Activated CD4-positive, alpha-beta T cell treated with anti-CD3 and anti-CD28 coated beads for 48 hours (primary cell): ENCODE measurements at places on chromosomes 6 and 20.

DNA sequence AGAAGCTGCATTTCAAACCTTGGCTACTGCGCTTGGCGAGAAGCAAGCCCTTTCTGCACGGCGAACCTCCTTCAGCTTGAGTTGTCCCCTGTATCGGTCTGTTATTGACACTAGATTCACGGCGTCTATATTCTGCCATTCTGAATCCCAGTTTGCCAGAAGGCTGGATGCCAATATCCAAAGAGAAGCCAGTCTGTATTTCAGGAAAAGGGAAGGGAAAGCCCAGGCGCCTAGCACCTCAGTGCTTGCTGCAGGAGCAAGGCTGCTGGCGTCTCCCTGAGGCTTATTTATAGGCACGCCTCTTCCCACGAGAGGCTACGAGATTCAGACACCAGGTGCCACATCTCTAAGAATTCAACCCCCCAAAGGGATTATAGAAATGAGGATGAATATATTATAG lies 89.6 kb upstream of the CDH4 start:
- no peak for DNase-seq

- DNase-seq, result no peak
Measured at GRCh38 chr6:36920546-36920945, 34.0 kb upstream of the PI16 start.

GRCh38 chr6:157967020-157967419 lies 14.6 kb upstream of the SYNJ2 start:
- DNase-seq, result no peak

- no peak for DNase-seq
Measured at GRCh38 chr6:100230115-100230952, 234.4 kb downstream of the SIM1 start.

DNA sequence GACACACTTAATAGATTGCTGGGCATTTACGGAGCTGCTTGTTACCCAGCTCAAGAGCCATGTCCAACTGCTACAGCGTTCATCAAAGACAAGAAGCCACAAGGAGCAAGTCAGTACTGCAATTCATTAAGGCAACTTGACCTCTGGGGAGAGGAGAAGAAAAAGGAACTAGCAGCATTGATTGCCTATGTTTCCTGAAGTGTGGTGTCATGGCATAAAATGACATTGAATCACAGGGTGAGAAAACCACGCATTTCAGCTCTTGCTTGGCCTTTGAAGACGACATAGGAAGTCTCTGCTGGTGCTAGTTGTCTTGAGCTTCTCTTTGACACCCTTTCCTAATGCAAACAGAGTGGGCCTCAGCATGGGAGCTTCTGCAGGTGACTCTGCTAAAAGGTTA lies 139.1 kb downstream of the CDH26 start:
- DNase-seq, result no peak
